ENCODE measurements at places on chromosomes 13 and 19.

DNA sequence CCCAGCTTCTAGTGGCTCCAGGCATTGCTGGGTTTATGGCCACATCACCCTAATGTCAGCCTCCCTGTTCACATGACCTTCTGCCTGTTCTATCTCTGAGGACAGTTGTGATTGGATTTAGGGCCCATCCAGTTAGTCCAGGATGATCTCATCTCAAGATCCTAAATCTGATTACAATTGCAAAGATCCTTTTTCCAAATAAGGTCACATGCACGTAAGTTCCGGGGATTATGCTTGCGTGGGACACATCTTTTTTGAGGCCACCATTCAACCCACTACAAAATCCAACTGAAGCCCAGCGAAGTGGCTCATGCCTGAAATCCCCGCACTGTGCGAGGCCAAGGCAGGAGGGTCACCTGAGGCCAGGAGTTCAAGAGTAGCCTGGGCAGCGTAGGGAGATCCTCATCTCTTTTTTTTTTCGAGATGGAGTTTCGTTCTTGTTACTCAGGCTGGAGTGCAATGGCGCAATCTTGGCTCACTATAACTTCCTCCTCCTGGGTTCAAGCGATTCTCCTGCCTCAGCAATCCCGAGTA is 12.3 kb downstream of the PLD3 start:
- DNase-seq: no peak

GRCh38 chr13:76016799-76017400 is 380.8 kb downstream of the LMO7 start:
- DNase-seq: no peak

DNA sequence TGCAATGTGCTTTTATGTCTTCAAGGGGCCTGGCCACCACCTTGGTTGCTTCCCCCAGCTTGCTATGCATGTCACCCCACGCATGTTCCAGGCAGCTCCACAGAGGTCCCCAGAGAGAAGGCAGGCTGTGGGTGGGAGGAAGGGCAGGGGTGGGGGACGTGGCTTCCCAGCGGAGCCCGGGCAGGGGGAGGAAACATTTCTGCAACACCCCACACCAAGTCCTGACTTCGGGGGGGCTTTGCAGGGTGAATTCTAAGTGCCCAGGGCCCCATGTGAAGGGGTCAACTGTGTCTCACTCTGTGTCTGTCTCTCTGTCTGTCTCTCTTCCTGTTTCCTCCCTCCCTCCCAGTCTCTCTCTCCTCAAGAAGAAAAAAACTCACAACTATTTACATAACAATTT is 39.6 kb downstream of the LTBP4 start:
- no peak for DNase-seq

DNA sequence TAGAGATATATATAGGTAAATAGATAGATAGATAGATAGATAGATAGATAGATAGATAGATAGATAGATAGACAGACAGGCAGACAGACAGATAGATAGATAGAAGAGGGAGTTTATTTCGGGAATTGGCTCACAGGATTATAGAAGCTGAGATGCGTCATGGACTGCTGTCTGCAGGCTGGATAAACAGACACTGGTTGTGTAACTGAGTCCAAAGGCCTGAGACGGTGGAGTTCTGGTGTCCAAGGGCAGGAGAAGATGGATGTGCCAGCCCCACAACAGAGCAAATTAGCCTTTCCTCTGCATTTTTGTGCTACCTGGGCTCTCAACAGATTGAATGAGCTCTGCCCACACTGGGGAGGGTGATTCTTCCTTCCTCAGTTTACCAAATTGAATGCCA is 2.7 kb downstream of the CYP4F3 start:
- no peak for DNase-seq

- no peak for DNase-seq
Observed at GRCh38 chr13:37621811-37622361, 23.3 kb upstream of the POSTN start.

GRCh38 chr19:30235946-30236345 is 136.2 kb upstream of the ZNF536 start:
- no peak for DNase-seq

DNA sequence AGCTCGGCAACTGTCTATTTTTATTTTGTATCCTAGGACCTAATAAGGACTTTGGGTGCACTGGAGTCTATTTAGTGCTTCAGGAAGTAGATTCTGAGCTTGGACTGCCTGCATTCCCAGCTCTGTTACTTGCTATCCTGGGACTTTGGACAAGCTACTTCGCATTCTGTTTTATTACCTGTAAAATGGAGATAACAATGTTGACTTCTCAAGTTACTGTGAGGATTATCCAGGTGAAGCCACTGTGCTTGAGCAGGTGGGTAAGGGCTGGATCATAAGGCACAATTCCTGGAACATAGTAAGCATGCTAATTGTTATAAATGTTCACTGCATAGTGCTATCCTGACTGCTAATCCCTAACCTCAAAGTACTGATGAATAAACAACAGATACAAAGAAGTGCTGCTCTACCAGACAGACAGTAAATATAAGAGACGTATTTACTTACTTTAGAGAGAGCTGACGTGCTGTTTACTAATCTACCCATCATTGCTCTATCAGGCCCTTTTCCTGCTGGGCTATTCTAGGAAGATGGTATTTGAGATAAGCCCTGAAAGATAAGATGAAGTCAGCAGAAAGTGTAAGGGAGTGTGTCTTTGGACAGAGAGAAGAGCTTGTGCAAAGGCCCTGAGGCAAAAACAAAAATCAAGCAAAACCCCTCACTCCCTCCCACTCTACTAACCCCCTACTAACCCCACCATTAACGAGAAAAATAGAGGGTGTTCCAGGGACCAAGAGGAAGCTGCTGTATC is 50.8 kb upstream of the FLT1 start:
- no peak for DNase-seq

- no peak for DNase-seq
Observed at GRCh38 chr19:13078897-13079541, 23.6 kb downstream of the LYL1 start.

DNA sequence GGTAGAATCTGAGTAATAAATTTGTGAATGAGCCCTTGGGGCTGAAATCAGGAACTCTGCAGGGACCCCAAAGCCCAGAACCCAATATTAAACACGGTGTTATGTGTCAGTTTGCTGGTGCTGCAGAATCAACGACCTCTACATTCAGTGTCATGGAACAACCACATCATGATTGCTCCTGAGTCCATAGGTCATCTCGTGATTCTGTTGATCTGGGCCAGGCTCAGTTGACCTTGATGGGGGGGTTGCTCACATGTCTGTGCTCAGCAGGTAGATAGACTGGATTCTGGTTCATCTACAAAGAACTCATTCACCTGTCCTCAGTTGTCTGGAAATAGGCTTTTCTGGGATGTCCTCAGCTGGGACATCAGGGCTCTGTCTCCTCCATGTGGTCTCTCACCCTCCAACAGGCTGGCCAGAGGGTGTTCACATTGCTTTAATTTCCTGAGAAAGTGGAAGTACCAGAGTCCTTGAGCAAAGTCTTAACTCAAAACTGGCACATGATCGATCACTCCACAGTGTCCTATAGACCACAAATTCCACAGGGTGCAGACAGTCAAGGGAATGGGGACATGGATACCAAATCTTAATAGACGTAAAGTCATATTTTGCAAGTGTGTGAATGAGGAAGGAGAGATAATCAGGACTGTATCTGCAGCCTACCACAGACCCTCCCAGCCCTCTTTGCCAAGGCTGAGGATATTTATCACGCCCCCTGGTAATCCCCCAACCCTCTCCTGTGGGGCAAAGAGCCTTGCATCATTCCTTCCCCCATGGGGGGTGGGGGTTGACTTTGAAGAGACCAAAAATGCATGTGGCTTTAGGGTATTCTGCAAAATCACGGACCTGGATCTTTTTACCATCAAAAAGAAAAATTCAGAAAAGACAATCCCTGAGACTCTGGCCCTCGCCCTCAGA is 39.3 kb upstream of the IGFL1 start:
- no peak for DNase-seq

DNA sequence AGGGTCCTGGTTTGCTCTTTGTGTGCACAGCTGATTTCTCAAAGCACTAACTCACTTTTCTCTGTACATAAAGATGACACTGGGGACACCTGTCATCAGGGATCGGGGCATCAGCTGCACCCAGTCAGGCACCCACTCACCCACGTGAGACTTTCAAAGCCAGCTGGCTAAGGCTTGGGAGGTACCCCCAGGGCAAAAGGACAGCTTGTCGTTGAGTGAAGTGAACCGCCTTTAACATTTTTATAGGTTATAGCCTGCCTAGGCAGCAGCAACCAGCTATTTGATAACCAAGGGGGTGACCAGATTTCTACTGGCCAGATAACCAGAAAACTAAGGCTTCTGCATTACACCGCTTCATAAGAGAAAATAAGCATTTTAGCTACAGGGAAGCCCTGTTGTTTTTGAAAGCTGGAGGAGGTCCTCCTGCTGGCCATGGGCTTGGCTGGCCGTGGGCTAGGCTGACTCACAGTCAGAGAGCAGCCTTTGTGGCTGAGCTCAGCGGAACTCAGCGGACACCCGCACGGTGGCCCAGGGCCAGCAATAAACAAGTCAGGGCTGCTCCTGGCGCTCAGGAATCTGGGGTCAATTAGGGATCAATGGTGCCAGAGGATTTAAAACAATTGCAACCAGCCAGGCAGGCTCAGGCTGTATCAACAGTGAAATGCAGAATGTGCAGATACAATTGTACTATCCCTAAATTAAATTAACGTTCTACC is 57.1 kb downstream of the ALOX5AP start:
- no peak for DNase-seq

- no peak for DNase-seq
Observed at GRCh38 chr13:110640591-110641029, 25.3 kb downstream of the NAXD start.

DNA sequence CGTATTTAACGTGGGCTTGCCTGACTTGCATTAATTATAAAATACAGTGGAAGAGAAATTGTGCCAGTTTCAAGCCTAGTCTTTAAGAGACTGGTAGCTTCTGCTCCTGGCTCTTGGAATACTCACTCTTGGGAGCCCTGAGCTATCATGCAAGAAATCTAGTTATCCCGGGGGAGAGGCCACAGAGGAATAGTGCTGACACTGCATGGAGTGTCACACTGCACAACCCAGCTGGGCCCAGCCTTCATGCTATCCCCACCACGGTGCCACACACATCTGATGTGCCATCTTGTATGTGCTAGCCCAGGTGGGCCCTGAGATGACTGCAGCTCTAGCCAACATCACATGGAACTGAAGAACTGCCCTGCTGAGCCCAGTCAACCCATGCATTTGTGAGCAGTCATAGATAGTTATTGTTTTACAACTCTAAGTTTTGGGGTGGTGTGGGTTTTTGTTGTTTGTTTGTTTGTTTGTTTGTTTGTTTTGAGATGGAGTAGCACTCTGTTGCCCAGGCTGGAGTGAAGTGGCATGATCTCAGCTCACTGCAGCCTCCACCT is 8.3 kb downstream of the MAMSTR start:
- DNase-seq: no peak

DNA sequence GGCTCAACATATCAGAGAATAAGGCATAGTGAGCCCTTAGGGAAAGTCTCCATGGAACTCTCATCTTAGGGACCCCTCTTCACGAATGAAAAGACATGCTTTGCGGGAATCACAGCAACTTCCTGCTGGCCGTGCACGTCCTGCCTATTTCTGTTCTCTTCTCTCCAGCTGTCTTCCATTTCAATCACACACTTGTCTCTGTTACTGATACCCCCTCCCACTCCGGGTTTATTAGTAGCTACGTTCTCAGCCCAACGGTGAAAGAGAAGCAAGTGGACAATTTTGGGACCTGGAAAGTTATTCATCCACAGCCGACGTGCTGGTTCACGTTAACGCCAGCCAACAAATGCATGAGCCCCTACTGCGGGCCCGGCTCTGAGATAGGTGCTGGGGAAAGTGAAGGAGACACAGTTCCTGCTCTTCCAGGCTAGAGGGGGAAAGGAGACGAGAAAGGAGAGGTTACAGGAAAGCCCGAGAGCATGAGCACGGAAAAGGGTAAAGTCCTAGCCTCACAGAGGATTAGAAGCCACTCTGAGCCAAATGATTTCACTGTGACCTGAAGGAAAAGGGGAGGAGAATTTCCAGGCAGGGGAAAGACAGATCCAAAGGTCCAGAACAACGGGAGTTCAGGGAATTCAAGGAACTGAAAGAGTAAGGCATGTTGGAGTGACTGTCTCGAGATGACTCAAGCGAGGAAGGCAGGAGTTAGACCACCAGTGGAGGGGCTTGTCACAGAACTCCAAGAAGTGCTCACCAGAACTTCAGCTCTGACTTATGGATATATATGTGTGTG is 81.8 kb upstream of the CLDN10 start:
- no peak for DNase-seq

- DNase-seq: no peak
Observed at GRCh38 chr13:108850691-108851090, 221.3 kb downstream of the MYO16 start.

GRCh38 chr13:75359266-75359665 is 122.7 kb downstream of the TBC1D4 start:
- no peak for DNase-seq

GRCh38 chr19:49840736-49841249 is 10.2 kb upstream of the PTOV1 start:
- no peak for DNase-seq

DNA sequence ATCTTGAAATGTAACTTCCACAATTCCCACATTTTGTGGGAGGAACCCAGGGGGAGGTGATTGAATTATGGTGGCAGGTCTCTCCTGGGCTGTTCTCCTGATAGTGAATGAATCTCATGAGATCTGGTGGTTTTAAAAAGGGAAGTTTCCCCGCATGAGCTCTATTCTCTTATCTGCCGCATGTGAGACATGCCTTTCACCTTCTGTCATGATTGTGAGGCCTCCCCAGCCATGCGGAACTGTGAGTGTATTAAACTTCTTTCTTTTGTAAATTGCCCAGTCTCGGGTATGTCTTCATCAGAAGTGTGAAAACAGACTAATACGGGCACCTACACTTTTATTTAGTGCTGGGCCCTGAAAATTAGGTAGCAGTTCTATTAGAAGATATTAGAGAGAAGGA is 45.8 kb downstream of the TNFSF13B start:
- DNase-seq: no peak

DNA sequence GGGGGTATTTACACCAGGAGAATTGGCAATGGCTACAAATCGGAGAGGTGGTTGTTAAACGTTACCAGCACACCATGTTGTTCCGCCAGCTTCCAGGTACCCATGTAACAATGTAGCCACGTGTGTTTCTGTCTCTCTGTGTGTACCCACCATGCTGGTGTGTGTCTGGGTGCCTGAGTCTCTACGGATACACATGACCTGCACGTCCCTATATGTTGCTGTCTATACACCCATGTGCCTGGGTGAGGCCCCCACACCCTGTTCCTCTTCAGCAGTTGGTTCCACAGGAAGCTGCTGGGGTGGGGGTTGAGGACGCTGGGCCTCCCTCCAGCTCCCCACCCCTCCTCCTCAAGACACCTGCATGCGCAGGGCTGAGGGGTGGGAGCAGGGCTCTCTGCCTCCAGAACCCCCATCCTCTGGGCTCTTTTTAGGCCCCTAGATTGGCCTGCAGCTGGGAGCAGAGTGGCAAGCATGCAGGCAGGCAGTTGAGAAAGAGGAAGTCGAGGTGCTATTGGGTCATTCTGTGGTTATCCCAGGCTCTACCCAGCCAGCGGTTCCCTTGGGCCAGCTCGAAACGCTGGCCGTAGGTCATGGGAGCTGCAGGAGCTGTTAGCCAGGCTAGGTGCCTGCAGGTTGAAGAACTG is at the start of gene ARHGEF18:
Gene ARHGEF18 (plus strand): TSS at position 351 of the 644 bp plus-strand sequence. CDS start 13,954 bp downstream, outside the sequence.
- no peak for DNase-seq

Measured in stimulated activated CD8-positive, alpha-beta memory T cell treated with anti-CD3 and anti-CD28 coated beads, Interleukin-4, amount 100 ng/mL, for 4 hours (primary cell).